ENCODE measurements at places on chromosomes 4 and X.
A peak's percentile ranks its signal among the peaks of the same experiment; 100 is the strongest.

DNA sequence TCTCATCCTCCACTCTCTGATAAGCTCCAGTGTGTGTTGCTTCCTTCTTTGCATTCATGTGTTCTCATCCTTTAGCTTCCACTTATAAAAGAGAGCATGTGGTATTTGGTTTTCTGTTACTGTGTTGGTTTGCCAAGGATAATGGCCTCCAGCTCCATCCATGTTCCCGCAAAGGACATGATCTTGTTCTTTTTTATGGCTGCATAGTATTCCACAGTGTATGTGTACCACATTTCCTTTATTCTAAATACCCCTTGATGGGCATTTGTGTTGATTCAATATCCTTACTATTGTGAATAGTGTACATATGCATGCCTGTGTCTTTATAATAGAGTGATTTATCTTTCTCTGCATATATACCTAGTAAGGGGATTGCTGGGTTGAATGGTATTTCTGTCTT lies 155.1 kb downstream of the DCK start:
- DNase-seq: no peak

DNA sequence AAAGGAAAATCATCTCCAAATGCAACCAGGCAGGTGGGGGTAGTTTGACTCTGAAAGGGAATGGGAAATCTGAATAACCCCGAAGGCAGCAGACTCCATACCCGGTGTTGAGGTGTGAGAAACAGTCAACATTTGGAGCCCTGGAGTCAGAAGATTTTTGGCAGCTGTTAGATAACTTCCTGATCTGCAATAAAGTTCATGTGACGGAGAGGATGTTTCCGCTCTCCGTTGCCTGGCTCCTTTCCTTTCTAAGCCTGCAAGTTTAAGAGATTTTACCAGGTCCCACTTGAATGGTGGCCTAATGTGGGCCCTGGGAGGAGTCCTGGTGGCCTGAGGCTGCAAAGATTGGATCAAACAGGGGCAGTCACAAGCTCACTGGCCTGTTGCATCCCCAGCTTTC lies 27.7 kb downstream of the HAND2 start:
- DNase-seq: peak; percentile 22

DNA sequence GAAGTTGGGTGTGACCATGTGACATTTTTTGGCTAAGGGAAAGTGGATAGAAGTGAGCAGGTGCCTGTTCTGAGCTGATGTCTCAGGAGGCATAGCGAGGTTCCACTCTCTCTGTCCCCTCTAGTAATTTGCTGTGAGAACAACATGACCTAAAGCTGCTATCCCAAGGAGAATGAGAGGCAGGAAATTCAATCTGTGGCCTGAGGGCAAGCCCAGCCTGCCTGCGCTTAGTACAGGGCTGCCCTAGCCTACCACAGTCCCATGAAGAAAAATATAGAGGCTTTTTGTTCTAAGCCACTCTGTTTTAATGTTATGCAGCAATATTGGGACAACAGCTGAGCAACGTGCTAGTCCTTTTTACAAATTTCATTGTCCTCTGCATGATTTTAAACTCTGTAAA lies 193.1 kb downstream of the LDB2 start:
- no peak for DNase-seq

DNA sequence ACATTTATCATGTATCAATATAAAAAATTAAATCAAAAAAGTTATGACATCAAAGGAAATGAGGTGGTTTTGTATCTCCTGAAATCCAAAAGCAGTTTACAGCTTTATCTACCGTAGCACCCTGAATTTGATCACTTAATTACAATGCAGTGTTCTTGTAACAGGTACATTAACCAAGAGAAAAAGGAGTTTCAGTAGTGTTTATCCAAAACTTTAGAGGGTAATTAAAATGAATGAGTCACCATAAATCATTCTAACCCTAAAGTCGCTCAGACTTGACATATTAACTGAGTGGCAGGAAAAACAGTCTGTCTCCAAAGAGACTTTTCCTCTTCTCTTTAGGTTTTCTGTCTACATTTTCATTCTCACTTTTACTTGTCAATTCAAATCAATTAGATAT lies 907.6 kb upstream of the EPHA5 start:
- DNase-seq: no peak

DNA sequence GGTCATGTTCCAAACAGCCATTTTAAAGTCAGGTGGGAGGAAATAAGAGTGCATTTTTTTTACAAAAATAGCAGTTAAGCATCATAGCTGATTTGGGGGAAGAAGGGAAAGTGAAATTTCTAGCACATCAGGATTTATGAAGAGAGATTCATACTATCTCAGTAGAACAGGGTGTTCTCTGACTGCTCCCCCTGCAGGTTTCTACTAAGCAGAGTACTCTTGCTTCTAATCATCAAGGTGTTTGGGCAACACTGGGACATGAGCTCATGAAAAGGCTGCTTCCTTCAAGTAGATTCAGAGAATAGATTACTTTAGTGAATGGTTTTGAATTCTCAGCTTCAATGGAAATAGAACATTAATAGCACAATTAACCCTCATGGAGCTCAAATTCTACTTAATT lies 591.4 kb upstream of the PCDH10 start:
- DNase-seq: no peak

DNA sequence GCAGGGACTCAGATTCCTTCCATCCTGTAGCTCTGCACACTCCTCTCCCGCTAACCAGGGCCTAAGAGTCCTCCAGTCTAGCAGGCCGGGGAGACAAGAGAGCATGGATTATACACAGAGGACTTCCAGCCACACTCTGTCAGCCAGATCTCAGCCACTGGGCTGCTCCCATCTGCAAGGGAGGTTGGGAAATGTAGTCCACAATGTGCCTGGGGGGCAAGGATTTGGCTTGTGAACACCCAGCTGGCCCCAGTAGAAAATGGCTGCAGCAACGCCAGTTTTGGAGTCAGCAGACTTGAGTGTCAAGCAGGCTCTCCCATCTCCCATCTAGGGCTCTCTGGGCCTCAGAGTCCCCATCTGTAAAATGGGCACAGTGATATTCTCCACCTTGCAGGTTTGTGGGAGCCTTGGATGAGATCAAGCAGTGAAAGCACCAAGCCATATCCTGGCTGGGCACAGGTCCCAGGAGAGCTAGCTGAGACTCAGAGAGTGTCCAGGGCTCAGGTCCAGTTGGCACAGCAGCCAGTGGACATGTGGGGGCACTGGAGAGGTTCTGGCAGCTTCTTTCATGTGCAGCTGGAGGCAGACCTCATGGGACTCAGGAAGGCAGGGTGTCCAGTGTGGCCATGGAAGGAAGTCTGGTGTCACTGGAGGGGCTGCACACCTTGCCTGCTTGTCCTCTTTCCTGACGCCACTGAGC lies 14.6 kb downstream of the PSAPL1 start:
- DNase-seq: no peak

DNA sequence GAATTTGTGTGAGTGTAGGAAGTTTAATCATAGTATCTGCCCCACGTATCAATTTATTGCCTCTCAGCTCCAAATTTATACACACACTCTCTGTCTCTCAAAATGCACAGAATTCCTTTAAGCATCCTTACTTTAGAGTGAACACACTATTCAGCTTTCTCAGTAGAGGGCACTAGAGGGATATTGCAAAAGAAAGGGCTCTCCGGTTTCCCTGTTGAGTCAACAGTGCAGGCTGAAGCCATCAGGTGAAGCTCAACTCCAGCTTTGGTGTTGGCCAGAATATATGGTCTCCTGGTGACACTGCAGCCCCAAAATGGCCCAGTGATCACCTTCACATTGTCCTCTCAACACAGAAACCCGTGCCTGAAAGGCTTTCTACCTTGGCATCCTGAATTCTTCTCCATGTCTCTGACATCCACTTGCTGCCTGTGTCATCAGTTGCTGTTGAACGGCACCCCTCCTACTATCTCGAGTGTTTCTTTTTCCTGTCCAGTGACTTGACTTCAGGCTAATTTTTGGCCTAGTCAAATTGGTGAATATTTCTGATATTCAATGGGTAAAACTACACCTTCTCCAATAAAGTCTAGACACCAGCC lies 670.5 kb downstream of the GABRG1 start:
- DNase-seq: no peak

- no peak for DNase-seq
These were observed 145.1 kb upstream of the MSX1 start for GRCh38 chr4:4714331-4714730.

DNA sequence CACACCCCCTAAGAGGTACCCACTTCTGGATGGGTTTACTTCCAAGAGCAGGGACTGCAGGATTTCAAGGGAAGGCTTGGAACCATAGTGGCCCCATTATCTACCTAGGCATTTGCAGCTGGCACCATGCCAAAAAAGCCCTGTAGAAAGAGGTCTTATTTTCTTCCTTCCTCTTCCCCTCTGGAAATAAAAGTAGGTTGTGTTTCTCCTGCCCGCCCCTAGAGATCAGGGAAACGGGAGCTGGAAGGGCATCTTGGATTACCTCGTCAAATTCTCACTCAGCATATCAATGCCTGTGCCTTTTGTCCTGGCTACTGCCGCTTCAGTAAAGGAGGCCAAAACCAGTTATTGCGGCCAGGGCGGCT lies 1.6 kb downstream of the SCD5 start:
- peak; percentile 60 for DNase-seq

DNA sequence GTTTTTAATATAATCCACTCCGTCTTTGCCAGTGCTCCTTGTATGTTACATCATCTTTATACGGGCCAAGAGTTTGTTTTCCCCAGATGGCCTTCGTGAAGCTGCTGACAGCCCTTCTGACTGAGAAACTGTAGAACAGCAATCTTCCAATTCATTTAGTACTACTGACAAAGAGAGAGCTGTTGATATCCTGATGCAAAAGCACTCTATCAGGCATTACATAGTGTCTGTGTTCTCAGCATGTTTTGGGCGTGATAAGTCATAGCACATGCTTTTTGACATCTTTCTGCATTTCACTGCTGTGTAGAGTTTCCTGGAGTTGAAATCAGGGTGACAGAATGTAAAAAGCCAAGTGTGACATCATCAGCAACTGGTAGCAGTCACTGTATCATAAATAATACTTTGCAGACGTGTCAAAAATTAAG lies 746.3 kb upstream of the FAM241A start:
- DNase-seq: no peak

- DNase-seq: no peak
These were observed 466.1 kb upstream of the GRID2 start for GRCh38 chr4:91837608-91838029.

GRCh38 chr4:134888156-134888555 lies 686.6 kb upstream of the PABPC4L start:
- DNase-seq: no peak

- no peak for DNase-seq
These were observed 504.3 kb downstream of the RAB28 start for GRCh38 chr4:12979797-12980196.

DNA sequence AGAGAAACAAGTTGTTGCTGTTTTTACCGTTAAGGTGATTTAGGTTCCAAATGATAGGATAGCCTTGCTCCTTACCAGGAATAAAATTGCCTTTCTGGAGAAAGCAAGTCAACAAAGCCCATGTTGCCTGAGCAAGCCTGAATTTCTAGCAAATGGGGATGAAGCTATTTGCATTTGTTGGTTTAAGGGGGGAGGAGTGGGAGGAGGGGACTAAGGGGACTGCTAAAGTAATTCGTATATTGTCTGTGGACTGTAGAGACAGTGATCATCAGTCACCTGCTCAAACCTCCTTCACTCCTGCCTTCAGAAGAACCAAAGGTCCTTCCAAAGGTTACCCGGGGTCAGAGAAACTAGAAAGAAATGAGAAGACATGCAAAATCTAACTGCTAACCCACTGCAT lies 65.8 kb downstream of the SCML2 start:
- no peak for DNase-seq

- no peak for DNase-seq
These were observed 325.0 kb downstream of the ARHGAP10 start for GRCh38 chr4:148056879-148057278.

DNA sequence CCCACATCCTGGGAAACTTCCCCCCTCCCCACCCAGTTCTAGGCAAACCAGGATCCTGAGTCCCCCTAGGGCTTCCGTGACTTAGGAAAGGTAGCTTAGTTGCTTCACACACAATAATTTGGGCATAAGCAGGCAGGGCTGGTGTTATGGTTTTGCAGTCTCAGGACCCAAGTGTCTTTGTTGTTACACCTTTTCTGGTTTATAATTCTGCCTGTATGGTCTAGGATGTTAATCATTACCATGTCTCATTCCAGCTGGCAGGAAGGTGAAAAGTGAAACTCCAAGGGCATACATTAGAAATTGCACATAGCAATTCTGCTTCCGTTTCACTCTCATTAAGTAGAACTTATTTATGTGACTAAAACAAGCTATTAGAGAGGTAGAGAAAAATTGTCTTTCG lies 16.8 kb downstream of the UGT8 start:
- no peak for DNase-seq

- no peak for DNase-seq
These were observed 6.2 kb upstream of the IQSEC2 start for GRCh38 chrX:53287493-53288138.

DNA sequence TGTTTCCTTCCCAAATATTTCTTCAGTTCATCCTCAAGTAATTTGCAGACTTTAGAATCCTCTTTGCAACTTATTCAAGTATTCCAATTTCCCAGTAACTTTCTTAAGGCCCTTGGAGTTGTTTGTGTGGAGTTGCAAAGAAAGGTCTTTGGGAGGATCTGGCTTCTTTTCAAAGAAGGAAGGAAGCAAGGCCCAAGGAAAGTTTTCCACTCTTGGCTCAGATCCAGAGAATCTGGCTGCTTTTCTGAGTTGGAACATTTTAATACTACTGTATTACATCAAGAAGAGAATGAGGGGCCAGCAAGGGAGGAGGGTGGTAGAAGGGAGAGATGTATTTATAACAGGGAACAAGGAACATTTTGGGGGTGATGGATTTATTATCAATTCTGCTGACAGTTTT lies 10.5 kb downstream of the CDX4 start:
- DNase-seq: no peak

DNA sequence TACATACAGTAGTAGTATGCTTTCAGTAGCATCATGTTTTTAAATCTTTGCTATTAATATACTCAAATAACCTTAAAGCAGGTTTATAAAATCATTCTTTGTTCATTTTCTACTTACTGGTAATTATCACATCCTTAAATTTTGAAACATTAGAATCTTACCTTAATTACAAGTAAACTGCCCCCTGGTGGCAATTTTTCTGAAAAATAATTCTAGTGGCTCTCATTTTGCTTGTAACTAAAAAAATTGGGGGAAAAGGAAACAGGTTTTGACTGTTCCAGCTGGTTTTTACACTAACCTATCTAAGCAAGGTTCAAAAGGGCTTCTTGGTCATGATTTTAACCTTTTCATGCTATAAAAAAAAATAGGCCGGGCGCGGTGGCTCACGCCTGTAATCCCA lies 18.5 kb upstream of the DCAF4L1 start:
- no peak for DNase-seq

- DNase-seq: no peak
These were observed 1153.4 kb downstream of the FAT4 start for GRCh38 chr4:126468144-126468543.
